ENCODE measurements at places on chromosomes 6 and 20.

GRCh38 chr20:20548527-20549266 lies 163.7 kb downstream of the RALGAPA2 start:
- DNase-seq, result no peak

DNA sequence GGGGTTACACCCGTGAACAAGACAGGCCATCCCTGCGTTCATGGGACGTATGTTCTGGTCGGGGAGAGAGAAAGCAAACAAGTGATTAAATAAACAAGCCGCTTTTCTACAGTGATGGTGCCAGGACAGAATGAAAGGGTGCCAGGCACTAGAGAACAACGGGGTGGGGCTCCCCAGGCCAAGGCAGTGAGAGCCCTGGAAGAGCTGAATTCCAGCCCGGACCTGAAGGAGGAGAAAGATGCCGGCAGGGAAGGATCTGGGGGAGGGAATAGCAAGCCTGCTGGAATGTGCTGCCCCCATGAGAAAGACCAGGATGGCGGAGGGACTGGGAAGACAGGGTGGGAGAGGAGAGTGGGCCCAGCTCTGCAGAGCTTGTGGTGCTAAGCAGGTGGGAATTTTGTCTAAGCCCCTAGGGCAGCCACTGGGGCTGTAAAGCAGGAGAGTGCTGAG lies 7.5 kb downstream of the SNAI1 start:
- DNase-seq, result no peak

DNA sequence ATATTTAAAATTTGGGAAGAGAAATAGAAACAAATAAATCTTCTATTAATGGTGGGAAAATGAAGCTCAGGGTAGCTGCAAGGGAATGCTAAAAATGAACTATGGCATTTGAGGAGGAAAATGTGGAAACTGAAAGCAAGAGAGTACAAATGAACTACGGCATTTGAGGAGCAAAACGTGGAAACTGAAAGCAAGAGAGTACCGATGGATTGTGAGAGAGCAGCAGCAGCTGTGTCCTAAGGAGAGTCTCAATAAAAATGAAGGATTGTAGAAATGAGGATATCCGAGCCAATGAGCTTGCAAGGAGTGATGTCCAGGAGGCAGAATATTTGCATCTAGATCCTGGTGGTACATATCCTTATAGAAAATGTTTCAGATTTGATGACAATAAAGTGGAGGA lies 547.1 kb upstream of the ZNF337 start:
- no peak for DNase-seq

- no peak for DNase-seq
Measured at GRCh38 chr6:35633579-35634089, 55.1 kb downstream of the FKBP5 start.

GRCh38 chr6:121578216-121578615 lies 142.8 kb downstream of the GJA1 start:
- no peak for DNase-seq

DNA sequence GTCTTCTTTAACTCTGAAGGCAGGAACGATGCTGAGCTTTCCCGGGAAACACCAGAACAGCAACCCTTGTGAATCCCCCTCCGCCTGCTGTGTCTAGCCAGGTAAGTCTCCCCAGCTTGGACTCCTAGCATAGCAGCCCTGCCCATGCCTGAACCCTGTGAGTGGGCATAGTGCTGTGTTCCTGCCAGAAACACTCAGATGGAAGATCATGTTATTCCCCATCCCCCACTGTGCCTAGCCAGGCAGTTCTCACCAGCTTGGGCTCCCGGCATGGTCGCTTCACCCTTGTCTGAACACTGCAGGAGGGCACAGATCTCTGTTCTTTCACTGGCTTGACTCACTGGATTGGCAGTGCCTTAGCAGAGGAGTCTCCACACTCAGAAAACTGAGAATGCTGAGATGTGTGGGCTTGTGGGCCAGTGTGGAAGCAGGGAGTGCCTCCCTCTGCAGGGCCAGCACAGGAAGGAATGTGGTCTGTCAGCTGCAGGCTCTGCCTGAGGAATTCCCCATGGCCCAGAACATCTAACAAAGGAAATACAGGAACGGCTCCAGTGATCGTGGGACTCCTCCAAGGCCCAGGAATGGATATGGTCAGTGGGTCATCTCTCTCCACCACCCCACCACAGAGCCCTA lies 440.1 kb upstream of the ADGRB3 start:
- no peak for DNase-seq

DNA sequence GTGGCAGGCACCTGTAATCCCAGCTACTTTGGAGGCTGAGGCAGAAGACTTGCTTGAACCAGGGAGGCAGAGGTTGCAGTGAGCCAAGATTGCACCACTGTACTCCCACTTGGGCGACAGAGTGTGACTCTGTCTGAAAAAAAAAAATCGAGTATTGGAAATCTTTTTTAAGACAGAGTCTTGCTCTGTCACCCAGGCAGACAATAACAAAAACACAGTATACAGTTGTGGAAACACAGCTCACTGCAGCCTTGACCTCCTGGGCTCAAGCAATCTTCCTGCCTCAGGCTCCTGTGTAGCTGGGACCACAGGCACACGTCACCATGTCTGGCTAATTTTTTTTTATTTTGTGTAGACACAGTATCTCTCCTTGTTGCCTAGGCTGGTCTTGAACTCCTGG lies 15.0 kb downstream of the NANP start:
- DNase-seq, result no peak

DNA sequence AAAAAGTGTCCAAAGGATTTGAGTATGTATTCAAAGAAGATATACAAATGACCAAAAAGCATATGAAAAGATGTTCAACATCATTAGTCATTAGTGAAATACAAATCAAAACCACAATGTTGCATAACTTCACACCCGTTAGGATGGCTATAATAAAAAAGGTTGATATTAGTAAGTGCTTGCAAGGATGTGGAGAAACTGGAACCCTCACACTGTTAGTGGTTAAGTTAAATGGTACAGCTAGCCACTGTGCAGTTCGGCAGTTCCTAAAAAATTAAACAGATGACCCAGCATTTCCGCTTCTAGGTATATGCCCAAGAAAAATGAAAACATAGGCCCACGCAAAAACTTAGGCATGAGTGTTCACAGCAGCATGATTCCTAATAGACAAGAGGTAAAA lies 38.6 kb downstream of the IBTK start:
- DNase-seq, result no peak

GRCh38 chr6:119158057-119158848 lies 79.8 kb upstream of the FAM184A start:
- no peak for DNase-seq

DNA sequence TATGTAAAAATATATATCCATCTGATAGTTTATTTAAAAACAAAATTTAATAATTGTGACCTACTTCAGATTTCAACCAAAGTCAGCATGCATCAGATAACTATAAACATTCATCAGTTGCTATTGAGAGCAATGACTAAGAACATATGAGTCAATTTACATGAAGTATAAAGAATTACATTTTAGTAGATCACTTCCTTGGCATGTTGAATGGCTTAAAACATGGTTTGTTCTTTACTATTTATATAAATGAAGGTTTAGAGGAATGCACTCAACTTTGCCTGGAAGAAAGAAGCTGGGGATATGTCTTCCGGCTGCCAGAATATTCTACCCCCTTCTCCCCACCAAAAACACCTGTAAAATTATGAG lies 6.4 kb upstream of the FAM217A start:
- no peak for DNase-seq

DNA sequence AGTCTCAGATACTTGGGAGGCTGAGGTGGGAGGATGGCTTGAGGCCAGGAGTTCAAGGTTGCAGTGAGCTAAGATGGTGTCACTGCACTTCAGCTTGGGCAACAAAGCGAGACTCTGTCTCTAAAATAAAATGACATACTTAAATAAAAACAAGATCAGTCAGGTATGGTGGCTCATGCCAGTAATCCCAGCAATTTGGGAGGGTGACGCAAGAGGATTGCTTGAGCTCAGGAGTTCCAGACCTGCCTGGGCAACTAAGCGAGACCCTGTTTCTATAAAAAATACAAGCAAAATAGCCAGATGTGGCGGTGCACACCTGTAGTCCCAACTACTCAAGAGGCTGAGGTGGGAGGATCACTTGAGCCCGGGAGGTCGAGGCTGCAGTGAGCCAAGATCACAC lies 149.6 kb downstream of the ZFP64 start:
- no peak for DNase-seq

- DNase-seq, result no peak
Measured at GRCh38 chr6:33961691-33962090, 157.9 kb upstream of the MLN start.

GRCh38 chr6:14281811-14282660 lies 164.5 kb downstream of the CD83 start:
- DNase-seq, result no peak

- no peak for DNase-seq
Measured at GRCh38 chr6:152012227-152012626, 204.7 kb downstream of the ESR1 start.

DNA sequence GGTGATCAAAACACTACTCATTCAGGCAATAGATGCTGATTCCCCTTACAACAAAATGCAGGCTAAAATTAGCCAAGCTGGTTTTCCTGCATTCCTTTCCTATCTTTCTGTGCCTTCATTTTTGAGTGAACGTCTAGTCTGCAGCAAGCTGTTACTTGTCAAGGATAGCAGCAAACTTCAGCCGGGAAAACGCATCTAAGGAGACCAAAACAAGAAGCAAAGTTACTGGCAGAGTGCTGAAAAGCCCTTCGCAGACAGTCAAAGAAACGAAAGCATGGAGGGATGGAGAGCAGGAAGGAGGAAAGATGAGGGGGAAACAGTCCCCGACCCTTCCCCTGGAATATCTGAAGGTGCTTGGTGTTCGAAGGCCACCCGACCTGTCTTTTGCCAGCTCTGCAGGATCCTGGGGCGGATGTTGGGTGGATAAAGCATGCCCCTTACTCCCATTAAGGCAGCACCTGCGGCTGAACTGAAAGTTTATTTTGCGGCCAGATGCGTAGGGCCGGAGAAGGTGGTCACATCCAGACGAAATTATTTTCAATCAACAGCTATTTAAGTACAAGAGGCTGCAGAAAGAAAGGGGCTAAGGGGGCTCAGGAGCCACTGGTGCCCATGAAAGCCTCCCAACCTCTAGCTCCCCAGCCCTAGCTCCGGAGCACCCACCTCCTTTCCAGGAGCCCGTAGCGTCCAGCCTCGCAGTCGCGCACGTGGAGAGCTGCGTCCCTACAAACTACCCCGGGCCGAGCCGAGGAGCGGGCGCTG lies 538 bp downstream of the FERMT1 start:
- DNase-seq, result no peak

GRCh38 chr6:167824591-167825331 lies 1.9 kb upstream of the AFDN start:
- no peak for DNase-seq

GRCh38 chr6:111789598-111789997 lies 83.7 kb downstream of the FYN start:
- DNase-seq, result no peak

DNA sequence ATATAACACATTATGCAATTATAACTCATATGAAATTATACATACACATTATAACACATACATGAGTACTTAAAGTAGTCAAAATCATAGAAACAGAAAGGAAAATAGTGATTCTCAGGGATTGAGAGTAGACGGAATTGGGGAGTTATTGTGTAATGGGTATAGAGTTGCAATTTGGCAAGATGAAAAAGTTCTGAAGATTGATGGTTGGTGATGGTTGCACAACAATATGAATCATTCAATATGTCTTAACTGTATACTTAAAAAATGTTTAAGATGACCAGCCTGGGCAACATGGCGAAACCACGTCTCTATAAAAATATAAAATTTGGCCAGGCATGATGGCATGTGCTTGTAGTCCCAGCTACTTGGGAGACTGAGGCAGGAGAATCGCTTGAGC lies 372.7 kb downstream of the CDKAL1 start:
- no peak for DNase-seq

Data from T-helper 17 cell (primary cell).